ENCODE measurements at places on chromosomes 16 and 17.

DNA sequence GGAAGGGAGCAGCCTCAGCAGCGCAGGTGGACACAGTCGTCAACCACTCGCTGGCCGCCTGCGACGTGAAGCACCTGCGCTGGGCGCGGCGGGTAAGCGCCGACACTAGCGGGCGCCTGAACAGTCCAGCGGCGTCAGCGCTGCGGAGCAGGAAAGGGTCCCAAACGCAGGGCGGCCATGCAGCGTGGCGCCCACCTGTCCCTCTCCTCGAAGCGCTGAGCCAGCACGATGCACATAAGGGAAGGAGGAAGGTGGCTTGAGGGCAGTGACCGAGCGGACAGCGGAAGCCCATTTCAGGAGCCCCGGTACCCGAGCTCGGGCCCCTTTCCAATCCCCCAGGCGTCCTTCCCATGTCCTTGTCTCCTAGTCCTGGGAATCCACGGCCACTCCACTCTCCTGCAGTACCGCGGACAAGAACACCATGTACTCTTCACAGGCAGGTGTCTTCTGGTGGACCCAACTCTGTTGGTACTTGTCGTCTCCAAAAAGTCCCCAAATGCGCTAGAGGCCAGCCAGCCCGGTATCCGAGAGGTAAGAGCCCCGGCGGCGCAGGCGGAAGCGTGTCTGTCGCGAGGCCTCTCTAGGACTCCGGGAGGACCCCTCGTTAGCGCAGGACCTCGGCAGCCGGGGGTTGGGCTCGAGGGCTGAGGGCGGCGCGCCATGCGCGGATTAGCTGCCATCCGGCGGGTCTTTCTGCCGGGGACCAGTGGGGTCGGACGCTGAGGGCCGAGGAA lies 14.4 kb downstream of the ZNF232 start:
- peak; percentile 60 for DNase-seq

GRCh38 chr17:21289902-21290571 lies 5.5 kb downstream of the MAP2K3 start:
- DNase-seq = peak; percentile 71

GRCh38 chr17:71229070-71229469 lies 891.8 kb upstream of the SOX9 start:
- DNase-seq = no peak

- DNase-seq = no peak
Measured at GRCh38 chr17:60158751-60159478, 9.1 kb downstream of the CA4 start.

DNA sequence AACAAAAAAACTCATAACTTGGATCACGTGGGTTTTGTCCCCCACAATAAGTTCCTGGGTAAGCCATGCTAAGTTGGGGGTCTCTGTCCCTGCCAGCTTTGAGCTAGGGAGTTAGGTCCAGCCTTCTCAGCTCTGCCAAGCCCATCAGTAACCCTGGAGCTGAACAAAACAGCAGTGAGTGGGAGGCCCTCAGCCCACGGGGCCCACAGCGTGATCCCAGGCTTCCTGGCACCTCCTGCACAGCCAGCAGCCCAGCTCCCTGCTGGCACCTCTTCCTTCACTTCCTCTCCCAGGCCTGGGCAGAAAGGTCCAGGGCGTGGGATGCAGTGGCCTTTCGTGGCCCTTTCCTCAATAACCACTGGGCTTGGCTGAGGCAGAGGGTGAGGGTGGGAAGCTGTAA lies 35.5 kb upstream of the CDC42EP4 start:
- DNase-seq = no peak

DNA sequence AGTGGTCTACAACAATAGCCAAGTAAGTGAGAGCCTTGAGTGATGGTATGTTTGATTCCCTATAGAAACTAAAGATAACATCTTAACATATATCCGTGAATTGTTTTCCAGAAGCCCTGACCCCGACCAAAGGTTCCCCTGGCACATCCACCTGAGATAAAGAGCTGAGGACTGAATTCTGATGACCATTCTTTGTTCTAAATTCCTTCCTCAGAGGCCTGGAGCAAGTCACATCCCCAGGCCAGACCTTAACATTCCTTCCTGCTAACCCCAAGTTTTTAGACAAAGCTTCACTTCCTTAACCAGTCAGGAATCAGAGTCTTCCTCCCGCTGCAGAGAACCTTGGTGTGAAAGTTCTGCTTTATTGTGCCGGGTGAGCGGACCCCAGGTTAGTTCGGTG lies 83.3 kb downstream of the PMP22 start:
- no peak for DNase-seq

DNA sequence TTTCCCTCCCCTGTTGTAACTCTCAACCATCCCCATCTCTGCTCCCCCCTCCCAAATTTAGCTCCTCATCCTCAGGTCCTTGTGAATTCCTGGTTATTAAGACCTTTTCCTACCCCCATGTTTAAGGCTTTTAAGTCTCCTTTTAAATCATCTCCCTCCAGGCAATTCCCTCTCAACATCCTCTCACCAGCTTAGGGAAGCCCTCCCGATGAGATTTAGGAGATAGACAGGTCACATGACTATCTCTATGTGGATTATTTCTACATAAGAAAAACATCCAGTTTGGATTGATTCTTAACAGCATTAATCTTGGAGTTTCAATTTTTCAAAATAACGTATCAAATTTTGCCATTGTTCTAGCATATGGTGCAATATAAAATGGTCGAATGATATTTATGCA lies 12.5 kb upstream of the WSB1 start:
- no peak for DNase-seq

GRCh38 chr17:28545787-28546415 lies 6.5 kb downstream of the UNC119 start:
- DNase-seq = no peak

- no peak for DNase-seq
Measured at GRCh38 chr16:54444851-54445458, 158.4 kb upstream of the IRX3 start.

Measured in ureter (tissue), 1 donor.